ENCODE measurements at places on chromosomes 11 and 22.

DNA sequence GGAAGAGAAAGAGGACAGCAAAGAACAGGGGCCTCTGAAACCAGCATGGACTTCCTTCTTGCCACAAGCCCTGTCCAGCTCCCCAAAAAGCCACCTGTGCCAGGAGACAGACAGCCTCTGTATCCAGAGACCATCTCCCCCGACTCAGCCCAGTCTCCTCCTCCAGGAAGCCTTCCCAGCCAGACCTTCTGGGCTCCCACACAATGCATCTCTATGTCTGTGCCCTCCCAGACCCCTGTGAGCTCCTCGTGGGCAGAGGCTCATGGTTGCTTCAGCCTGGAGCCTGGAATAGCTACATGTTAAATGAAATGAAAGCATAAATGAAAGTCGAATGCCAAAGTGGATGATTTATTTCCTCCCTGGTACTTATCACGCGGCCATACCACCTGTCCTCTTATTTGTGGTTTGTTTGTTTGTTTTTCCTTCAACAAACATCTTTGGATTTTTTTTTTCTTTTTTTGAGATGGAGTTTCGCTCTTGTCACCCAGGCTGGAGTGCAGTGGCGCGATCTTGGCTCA lies 7.3 kb upstream of the ARAP1 start:
- no peak for DNase-seq

GRCh38 chr11:71425860-71426259 lies 22.3 kb downstream of the DHCR7 start:
- no peak for DNase-seq

- DNase-seq, result no peak
Measured at GRCh38 chr22:33409079-33409478, 350.9 kb upstream of the SYN3 start.

DNA sequence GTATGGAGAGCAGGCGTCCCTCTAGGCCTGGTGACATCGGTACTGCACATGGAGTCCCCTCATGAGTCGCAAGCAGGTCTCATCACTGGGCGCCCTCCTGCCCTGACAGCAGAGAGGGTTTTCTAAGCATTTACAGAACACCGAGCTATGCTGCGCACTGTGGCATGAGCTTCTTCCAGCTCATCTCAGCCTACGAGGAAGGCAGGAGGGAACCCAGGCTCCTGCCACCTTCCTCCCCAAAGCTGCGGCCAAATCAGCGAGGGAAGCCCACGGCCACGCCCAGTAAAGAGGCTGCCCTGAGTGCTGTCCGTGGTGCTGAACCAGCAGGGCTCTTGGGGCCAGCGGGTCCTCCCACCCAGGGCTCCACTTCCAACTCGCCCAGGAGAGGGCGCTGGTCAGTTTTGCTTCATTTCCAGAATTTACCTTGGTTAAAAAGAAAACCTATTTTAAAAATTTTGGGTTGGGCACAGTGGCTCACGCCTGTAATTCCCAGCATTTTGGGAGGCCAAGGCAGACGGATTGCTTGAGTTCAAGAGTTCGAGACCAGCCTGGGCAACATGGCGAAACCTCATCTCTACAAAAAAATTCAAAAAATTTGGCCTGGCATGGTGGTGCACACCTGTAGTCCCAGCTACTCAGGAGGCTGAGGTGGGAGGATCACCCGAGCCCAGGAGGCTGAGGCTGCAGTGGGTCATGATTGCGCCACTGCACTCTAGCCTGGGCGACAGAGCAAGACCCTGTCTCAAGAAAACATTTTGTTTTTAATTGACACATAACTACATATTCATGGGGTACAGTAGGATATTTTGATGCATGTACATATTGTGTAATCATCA lies 34.2 kb downstream of the PHF21B start:
- DNase-seq, result peak; percentile 60

GRCh38 chr11:48170241-48171233 lies 46.1 kb upstream of the OR4B1 start:
- no peak for DNase-seq
